Suppressor macrophage treated with lipopolysaccharide for 1 hour (primary cell): ENCODE measurements at places on chromosomes 13 and 19.

DNA sequence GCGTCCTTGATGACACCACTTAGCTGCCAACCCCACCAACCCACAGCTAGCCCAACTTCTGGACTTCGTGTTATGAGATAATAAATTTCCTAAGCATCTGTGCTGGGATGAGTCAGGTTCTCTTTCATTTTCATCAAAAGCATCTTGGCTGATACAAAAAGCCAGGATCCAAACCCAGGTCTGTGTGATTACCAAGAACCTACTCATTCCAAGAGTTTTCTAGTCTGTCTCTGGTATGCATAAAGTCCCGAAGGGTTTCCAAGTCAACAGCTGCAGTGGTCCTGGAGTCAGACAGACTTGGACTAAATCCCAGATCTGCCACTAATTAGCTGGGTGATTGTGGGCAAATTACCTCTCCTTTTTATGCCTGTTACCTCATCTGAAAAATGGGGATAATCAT is 55.5 kb upstream of the SERP2 start:
- DNase-seq = no peak

GRCh38 chr19:49014870-49015255 is 2.0 kb downstream of the LHB start:
- DNase-seq = no peak

- DNase-seq = no peak
These were observed 210.6 kb upstream of the NBEA start for GRCh38 chr13:34731486-34731885.

- no peak for DNase-seq
These were observed 4.9 kb upstream of the EBI3 start for GRCh38 chr19:4224470-4224869.

GRCh38 chr19:55625004-55625326 is 599 bp upstream of the ZNF784 start:
- no peak for DNase-seq

- DNase-seq = no peak
These were observed 1575.5 kb upstream of the SPRY2 start for GRCh38 chr13:81916461-81916860.

DNA sequence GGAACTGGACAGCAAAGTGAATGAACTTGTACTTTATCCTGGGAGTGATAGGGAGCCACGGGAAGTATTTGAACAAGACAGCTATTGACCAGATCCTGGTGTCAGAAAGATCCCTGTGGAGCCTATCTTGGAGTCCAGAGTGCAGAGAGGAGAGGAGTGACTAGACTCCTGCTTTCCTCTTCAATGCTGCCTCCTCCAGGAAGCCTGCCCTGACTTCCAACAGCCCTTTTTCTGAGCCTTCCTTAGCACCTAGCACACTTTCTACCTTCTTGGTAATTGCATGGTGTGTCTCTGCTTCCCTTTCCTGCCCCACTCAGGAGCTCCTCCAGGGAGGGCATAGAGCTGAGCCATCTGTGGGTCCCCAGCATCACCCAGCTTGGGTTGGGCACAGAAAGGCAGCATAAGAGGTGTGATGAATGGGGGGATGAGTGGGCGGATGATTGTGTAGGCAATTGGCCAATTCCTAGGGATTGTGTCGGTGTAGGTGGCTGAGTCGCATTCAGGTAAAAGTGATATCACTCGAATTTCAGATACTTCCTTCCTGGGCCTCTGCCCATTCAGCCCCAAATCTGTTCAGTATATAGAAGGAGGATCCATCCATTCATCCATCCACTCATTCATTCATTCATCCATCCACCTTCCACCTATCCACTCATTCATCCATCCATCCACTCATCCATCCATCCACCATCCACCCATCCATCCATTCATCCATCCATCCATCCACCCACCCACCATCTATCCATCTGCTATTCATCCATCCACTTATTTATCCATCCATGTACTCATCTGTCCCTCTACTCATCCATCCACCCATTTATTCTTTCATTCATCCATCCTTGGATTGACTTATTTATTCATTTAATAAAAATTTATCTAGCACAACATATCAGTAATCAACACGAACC is 26.9 kb downstream of the CYP4F22 start:
- no peak for DNase-seq

DNA sequence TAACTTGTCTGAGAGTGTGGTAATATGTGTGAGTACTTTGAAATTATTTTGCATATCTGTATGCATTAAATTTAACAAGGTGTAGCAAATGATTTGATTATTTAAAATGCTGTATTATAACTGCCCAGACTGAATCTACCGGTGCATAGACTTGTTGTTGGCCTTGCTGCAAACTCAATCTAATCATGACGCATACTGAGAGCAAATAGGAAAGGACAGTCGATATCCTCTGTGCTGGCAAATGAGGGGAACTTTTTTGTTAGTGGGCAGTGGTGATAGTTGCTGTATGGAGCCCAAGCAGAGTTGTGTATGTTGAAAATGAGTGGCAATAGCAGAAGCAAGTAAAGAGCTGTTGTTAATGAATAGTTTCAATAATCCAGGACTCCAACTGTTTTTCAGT is 127.4 kb downstream of the LMO7 start:
- DNase-seq = no peak

- DNase-seq = peak; percentile 84
These were observed 3.7 kb downstream of the KASH5 start for GRCh38 chr19:49391581-49392399.

DNA sequence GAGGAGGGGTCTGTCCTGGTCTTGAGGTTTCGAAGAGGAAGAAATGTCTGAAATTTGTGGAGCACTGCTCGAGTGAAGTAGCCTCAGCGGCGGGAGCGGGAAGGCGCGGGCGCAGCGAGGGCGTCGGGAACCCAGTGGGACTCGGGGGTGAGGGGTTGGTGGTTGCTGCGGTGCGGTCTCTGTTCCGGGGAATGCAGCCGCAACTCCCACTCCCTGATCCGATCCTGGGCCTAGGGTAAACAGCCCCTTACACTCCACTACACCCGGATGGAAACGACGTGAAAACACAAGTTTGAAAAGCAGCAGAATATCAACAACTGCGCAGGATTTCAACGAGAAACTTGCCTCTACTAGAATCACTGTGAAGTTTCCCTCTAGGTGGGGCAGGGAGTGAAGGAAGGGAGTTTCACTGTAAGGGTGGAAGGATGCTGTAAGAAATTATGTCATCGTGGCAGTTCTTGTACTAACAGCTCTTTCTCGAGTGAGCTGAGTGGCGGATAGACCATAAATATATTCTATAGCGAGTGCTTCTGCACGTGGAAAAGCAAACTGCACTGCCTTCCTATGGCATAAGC is 2.0 kb upstream of the KLF12 start:
- peak; percentile 25 for DNase-seq

- DNase-seq = peak; percentile 83
These were observed 545.4 kb downstream of the SUCLA2 start for GRCh38 chr13:47455626-47456025.

- no peak for DNase-seq
These were observed 43.9 kb upstream of the C1QTNF9 start for GRCh38 chr13:24265453-24265852.

GRCh38 chr19:18294467-18294864 is 13.0 kb upstream of the JUND start:
- no peak for DNase-seq

- DNase-seq = no peak
These were observed 7.5 kb downstream of the MBD3 start for GRCh38 chr19:1585243-1585580.
